Iris pigment epithelial cell (primary cell): ENCODE measurements at places on chromosomes 1 and 21.

DNA sequence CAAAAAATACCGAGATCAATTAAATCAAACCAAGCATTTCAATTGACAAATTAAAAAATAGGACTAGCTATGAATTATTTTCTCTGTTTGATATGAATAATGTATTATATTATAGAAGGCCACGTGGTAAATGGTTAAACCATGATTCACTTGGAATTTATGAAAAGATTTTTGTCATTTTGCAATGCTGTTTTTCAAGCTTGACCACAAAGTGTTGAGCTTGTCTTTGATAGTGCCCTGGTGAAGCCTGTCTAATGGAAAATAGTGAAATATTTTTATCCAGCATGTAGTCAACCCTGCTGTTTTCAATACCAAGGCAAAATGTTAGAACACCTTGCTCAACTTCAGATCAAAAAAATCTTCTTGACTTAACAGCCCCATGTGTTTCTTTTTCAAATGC, 288.0 kb upstream of the PRMT6 start:
- DNase-seq = peak; percentile 2

DNA sequence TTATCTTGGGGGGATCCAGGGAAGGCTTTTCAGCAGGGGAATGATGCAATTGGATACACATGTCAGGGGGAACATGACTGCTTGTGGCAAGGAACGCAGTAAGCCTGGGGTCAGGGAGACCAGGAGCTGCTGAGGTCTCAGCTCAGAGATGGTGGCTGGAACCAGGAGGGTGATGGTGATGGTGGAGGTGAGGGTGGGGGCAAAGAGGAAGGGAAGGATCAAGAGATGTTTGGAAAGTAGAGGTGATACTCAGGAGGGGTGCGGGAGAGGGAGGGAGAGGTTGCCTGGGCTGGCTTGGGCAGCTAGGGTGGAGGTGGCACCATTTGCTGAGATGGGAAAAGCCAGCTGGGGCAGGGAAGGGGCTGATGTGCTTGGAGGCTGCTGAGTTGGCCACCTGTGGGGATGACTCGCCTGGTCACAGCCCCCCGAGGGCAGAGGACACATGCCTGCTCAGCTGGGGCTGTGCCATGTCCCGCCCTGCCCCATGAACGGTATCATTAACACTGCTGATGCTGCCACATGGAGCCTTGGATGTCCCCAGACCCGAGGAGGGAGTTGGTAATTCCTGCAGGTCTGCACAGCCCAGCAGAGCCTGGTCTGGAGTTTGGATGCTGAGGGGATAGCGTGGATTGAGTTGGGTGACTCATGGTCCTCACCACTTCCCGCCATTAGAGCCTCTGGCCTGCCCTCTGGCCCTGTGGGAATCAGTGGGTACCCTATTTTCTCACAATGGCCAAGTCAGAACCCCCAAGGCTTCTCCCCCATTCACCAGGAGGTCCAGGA, 6.3 kb upstream of the PADI1 start:
- DNase-seq = no peak

DNA sequence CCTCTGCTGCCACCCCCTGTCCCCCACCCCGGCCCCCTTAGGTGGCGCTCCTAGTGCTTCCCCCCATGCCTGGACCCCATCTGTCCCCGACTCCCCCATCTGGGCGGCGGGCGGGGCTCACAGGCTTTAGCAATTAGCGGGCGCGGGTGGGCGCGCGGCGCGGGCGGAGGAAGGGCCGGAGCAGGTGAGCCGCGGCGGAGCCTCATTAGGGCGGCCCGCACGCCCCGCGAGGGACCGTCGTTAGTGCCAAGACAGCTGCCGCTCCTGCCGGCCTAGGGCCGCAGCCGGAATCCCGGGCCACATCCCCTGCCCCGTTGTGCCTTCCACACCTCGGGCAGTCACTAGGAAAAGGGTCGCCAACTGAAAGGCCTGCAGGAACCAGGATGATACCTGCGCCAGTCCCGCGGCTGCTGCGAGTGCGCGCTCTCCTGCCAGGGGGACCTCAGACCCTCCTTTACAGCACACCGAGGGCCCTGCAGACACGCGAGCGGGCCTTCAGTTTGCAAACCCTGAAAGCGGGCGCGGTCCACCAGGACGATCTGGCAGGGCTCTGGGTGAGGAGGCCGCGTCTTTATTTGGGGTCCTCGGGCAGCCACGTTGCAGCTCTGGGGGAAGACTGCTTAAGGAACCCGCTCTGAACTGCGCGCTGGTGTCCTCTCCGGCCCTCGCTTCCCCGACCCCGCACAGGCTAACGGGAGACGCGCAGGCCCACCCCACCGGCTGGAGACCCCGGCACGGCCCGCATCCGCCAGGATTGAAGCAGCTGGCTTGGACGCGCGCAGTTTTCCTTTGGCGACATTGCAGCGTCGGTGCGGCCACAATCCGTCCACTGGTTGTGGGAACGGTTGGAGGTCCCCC, 7.6 kb downstream of the OLIG2 start:
- no peak for DNase-seq

DNA sequence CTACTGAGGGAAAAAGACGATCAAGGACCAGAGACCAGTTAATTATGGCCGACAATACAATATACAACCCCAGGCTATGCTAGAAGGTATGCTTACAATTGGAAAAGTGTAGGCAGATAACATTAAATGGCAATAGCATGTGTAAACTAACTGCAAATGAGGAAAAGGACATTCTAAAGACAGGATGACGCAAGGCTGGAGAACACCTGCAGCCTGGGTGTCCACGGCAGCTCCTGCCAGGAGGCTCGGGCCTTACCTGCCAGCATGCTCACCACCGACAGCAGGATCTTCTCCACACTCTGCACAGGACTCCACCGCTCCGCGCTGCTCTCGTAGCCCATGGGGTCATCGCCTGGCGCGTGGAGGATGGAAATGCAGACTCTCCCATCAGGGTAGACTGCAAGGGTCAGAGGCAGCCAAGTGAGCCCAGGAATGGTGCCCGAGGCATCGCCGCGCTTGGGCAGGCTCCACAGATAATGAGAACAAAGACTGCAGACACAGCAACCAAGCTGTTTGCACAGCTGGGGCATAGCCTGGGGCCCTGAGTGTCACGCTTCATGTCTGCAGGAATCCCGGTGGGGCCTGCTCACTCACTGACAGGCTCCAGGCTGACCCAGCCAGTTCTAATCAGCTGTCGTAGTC, 28.2 kb downstream of the UBE2G2 start:
- DNase-seq = no peak

DNA sequence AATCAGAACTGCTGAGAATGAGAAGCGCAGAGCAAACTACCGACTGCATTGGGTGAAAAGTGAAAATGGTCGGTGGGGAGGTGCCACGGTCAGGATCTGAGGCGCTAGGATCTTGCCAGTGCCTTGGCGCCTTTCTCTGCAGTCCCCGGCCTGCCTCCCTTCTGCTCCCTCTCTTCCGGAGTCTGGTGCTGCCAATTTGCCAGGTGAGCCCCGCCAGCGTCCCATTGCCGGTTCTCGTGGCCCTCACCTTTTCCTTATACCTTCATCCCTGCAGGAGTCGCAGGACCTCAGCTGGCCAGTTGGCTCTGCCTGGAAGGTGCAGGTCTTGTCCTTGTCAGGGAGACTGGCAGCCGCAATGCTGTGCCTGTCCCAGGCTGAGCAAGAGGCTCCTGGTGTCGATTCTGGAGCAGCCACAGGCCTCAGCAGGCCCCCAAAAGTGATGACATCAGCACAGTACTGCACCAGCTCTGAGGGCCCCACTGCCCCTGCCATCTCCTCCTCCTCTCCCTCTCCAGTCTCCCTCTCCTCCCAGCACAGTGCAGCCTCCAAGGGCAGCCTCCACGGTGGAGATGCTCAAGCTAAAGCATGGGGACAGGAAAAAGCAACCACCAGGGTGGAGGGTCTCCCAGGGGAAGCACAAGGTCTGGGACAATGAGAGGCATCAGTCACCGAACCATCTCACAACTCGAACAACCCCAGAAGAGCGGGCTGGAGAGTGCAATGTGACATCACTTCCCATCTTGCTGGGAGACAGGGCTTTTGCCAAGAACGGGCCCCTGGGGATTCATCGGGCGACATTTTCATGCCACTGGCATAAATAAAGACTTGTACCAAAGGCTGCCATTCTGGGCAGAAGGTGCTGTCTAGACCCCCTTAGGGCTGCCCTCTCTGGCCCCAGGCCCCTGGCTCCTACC, 37.1 kb upstream of the H6PD start:
- DNase-seq = no peak

DNA sequence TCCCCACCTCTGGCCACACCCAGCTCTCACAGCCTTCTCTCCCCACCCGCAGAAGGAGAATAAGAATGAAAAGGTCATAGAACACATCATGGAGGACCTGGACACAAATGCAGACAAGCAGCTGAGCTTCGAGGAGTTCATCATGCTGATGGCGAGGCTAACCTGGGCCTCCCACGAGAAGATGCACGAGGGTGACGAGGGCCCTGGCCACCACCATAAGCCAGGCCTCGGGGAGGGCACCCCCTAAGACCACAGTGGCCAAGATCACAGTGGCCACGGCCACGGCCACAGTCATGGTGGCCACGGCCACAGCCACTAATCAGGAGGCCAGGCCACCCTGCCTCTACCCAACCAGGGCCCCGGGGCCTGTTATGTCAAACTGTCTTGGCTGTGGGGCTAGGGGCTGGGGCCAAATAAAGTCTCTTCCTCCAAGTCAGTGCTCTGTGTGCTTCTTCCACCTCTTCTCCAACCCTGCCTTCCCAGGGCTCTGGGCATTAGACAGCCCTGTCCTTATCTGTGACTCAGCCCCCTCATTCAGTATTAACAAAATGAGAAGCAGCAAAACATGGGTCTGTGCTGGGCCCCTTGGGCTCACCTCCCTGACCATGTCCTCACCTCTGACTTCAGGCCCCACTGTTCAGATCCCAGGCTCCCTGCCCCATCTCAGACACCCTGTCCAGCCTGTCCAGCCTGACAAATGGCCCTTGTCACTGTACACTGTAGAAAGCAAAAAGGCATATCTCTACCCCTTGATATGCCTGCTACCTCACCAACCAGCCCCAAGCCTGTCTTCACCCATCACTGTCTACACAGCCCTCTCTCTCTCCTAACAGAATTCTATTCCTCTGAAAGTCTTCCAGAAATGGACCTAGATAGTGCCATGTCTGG, 3.2 kb downstream of the S100A9 start:
- no peak for DNase-seq

DNA sequence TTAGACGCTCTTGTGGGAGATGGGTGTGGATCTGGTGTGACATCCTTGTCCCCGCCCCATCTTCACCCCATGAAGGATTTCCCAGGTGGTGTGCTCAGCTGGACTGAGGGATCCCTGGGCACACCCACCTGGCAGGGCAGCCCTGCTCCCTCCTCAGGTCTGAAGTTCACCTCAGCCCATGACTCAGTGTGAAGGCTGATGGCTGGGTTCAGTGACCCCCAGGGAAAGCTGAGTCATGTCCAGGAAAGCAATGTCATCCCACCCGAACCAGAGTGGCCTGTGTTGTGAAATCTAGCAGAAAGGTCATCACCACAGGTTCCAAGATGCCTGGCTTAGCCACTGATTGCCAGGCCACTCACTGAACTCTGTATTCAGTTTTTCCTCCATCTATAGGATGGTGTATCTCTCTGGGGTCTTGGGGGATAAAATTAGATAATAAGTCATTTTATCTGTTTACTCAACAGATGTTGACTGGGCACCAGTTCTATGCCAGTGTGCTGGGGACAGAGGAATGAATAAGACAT, 97.7 kb upstream of the JUN start:
- DNase-seq = peak; percentile 78

DNA sequence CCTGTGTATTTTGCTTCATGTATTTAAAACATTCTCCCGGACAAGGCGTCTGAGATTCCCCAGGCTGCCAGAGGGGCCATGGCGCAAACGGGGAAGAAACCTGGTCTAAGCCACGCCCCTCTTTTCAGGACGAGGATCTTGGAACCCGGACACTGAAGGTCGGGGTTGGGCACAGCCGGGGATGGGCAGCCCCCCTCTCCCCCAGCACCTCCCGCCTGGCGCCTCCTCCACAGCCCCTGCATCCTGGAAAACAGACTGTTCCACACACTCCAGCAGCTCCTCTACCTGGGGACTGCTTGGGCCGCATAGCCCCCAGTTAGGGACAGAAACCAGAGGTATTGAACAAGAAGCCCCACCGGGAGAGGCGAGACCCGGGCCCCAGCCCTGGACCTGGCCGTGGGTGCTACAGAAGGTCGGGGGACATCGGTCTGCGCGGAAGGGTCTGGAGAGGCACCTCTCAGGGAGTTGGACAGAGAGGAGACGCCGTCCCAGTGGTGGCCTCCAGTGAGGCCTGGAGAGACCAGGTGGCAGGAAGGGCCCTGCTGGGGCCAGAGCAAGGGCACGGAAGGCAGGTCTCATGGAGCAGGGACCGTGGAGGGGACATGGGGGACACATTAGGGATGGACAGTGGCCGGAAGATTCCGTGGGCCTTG, 5.4 kb downstream of the TP73 start:
- DNase-seq = no peak

DNA sequence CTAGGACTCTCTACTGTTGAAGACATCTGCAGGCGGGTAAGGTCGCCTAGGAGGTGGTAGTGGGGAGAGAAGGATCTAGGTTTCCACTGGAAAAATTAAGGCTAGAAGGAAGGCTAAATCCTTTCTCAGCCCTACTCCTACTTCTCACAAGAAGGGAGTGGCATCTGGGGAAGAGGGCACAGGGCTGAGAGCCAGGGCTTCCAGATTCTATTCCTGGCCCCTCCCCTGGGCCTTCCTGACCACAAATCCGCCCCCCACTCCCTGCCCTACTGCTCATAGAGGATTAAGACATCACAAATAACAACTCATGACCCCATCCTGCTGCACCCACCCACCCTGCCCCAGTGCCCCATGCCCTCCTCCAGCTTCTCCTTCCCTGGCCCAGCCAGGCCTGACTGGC, 2.5 kb downstream of the PHLDA3 start:
- DNase-seq = no peak

- no peak for DNase-seq
Measured at GRCh38 chr1:213936571-213936970, 51.2 kb upstream of the PROX1 start.

GRCh38 chr1:150813028-150813707, 5.1 kb upstream of the CTSK start:
- DNase-seq = peak; percentile 76

DNA sequence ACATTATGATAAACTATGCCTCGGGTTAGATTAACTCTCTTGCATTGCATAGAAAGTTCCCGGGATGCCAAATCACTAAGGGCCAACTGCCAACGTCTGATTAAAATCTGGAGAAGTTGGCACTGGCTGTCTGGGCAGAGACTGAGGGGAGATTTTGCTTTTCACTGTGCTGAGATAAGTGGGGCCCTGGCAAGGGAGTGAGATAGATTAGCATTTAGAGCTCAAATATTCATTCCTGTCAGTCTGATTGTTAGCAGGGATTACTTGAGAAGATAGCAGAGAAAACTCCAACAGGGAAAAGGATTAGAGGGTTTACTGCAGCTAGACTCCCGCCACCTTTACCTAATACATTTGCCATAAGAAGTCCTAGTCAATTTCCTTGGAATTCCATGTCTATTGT, 714.1 kb upstream of the CHRM3 start:
- no peak for DNase-seq
